ENCODE measurements at places on chromosomes 7 and 10. TPM values are rescaled to one million over a fixed set of nuclear protein-coding genes. Genes with fewer than 3 reads are reported as not detected.

CLCN1 gene
- polyA plus RNA-seq = not detected

ADRA2A gene
- polyA plus RNA-seq = 0.03 TPM

NPSR1 gene
- not detected for polyA plus RNA-seq

R3HCC1L gene
- polyA plus RNA-seq = 5.3 TPM

PON1 gene
- polyA plus RNA-seq = not detected

TUBAL3 gene
- polyA plus RNA-seq = not detected

TAS2R5 gene
- polyA plus RNA-seq = 1.3 TPM

CFTR gene
- 0.03 TPM for polyA plus RNA-seq

SPDYE5 gene
- not detected for polyA plus RNA-seq

LAMB1 gene
- 591 TPM for polyA plus RNA-seq

EPHB6 gene
- polyA plus RNA-seq = 0.86 TPM

EGR2 gene
- polyA plus RNA-seq = 0.54 TPM

ELOVL3 gene
- not detected for polyA plus RNA-seq
